IMR-90 (cell line): ENCODE measurements at places on chromosomes 7 and 10. TPM values are rescaled to one million over a fixed set of nuclear protein-coding genes. Genes with fewer than 3 reads are reported as not detected.

- H3K27ac ChIP-seq, result no peak overlapping the region
- no peak overlapping the region for H3K4me3 ChIP-seq
- no peaks in the 10 kb centered on the region for H3K4me1 ChIP-seq
- no peak for DNase-seq
- H3K27me3 ChIP-seq, result no peaks in the 10 kb centered on the region
Observed at GRCh38 chr7:70781922-70782311, 350.0 kb upstream of the GALNT17 start.

DNA sequence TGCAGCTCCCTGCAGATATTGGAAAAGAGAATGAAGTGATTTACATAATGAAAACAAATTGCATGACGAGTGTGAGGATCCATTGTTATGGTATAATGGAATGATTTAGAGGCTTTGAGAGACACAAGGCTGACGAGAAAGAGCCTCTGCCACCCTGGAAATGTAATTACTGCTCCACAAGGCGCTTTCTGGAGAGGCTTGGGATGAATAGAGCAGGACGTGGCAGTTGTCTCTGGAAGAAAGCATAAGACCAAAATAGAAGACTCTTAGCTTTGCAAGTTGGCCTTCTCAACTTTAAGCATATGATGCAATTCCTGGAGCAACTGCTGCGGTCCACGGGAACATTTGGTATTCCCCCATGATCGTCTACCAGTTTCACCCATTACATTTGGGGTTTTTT, 181.9 kb upstream of the TCF7L2 start:
- no peaks in the 10 kb centered on the region for H3K27me3 ChIP-seq
- DNase-seq, result no peak
- no peaks in the 10 kb centered on the region for H3K36me3 ChIP-seq
- no peak overlapping the region for H3K27ac ChIP-seq
- peaks cover 5% of the 10 kb centered on the region; the same call in 1 of the 2 replicates for H3K4me1 ChIP-seq
- no peak overlapping the region for H3K4me3 ChIP-seq

HGF gene
- polyA plus RNA-seq, result 14.4 and 16.8 TPM in 2 replicates

NPFFR1 gene
- not detected in 2 replicates for polyA plus RNA-seq
